ENCODE measurements at places on chromosomes 3 and 15. TPM values are rescaled to one million over a fixed set of nuclear protein-coding genes. Genes with fewer than 3 reads are reported as not detected.

GRCh38 chr15:68272721-68273271, 4.7 kb upstream of the FEM1B start:
- H3K27ac ChIP-seq = no peak overlapping the region
- no peak for DNase-seq
- H3K27me3 ChIP-seq = no peaks in the 10 kb centered on the region
- peaks cover 30% of the 10 kb centered on the region for H3K4me1 ChIP-seq
- H3K4me3 ChIP-seq = no peak overlapping the region

GRCh38 chr3:140842984-140843649, 98.5 kb upstream of the SLC25A36 start:
- peaks cover 11% of the 10 kb centered on the region for H3K4me1 ChIP-seq
- no peak for DNase-seq
- H3K36me3 ChIP-seq = no peaks in the 10 kb centered on the region
- no peak overlapping the region for H3K27ac ChIP-seq
- no peak overlapping the region for H3K4me3 ChIP-seq
- no peaks in the 10 kb centered on the region for H3K27me3 ChIP-seq

- peak overlapping the region; percentile 32 for H3K4me3 ChIP-seq
- peak overlapping the region; percentile 76 for H3K27ac ChIP-seq
- no peak for DNase-seq
- H3K27me3 ChIP-seq = no peaks in the 10 kb centered on the region
Measured at GRCh38 chr3:47890126-47890827, 87.3 kb downstream of the DHX30 start.

GRCh38 chr15:62066663-62067447, at the start of gene C2CD4A:
Gene C2CD4A, plus strand, starts transcription at chr15:62066977. Its CDS starts 637 bp downstream, at chr15:62067614.
- peaks cover 16% of the 10 kb centered on the region for H3K4me1 ChIP-seq
- H3K4me3 ChIP-seq = peak within 1 kb of the TSS; percentile 75
- DNase-seq = peak; percentile 88

DNA sequence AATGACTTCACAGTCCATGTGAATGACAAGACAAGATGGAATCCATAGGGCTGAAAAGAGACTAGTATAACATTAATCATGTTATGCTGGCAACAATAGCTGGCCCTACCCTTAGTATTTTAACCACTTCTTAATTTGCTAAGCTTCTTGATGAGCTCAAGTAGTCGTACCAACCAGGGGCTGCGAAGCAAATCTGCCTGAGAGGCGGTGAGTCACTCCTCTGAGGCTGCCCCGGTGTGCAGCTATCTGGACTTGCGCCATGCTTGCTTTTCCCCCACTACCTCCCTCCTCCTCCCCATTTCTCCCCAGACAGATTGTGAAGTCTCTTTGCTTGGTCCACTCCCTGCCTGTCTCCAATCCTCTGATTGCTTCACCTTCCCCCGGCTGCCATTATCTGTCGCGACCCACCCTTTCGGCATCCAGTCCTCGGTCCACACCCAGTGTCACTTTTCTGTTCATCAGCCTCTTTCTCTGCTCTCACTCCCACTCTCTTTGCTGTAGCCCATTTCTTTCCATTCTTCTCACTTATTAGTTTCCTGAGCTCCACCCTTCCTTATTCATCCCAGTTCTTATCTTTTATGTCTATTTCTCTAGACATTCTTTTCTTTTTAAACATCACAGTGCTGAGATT, 42.7 kb downstream of the DUT start:
- no peak overlapping the region for H3K27ac ChIP-seq
- no peak for DNase-seq
- H3K27me3 ChIP-seq = peaks cover 4% of the 10 kb centered on the region
- H3K36me3 ChIP-seq = peaks cover 13% of the 10 kb centered on the region

DNA sequence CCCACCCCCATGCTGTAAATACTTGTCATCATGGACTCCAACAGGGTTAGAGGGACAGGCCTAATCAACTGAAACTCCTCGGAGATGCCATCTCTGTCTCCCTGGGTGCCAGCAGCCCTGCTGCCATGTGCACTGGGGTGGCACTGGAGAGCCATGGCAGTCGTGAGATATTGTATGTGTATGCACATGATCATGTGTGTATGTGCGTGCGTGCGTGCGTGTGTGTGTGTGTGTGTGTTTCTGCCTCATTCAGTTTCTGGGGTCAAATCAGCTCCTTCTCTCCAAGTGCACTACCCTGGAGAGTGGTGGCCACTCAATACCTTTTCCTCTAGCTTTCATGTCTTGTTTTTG, 3.2 kb upstream of the APEH start:
- H3K4me3 ChIP-seq = no peak overlapping the region
- peaks cover 5% of the 10 kb centered on the region for H3K36me3 ChIP-seq
- peaks cover 31% of the 10 kb centered on the region for H3K4me1 ChIP-seq
- DNase-seq = no peak
- peak overlapping the region; percentile 22 for H3K27ac ChIP-seq

DNA sequence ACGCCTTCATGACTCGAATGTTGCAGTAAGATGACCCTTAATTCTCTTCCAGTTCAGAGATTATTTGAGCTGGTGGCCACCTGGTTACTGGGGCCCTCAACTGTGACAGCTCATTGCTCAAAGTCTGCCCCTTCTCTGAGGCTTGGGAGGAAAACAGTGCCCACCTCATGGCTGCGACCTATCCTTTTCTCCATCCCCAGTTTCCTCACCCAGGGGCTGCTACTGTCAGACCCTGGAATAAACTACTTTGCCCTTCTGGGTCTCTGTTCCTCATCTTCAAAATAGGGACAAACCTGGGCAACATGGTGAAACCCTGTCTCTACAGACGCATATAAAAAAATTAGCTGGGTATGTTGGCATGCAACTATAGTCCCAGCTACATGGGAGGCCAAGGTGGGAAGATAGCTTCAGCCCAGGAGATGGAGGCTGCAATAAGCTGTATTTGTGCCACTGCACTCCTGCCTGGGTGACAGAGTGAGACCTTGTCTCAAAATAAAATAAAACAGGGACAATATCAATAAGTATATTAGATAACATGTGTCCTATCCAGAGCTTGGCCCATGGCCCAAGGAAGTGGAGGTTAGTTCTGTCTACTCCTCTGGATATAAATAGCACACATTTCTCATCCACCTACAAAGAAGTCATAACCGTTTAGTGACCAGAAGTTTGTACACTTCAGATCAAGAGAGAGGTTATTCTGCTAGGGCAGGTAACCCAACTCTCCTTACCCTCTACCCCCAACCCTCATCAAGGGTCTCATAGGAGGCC, 2.2 kb upstream of the RASL12 start:
- peaks cover 21% of the 10 kb centered on the region for H3K27me3 ChIP-seq
- H3K4me1 ChIP-seq = peaks cover 37% of the 10 kb centered on the region
- DNase-seq = no peak
- peaks cover 4% of the 10 kb centered on the region for H3K36me3 ChIP-seq

- H3K27me3 ChIP-seq = no peaks in the 10 kb centered on the region
- no peak for DNase-seq
- H3K36me3 ChIP-seq = no peaks in the 10 kb centered on the region
Measured at GRCh38 chr3:105950881-105951600, 82.2 kb upstream of the CBLB start.

Gene AP3B2
- total RNA-seq = 17.7 TPM

Gene KCNAB1
- 1.1 TPM for total RNA-seq

Gene RHOV
- total RNA-seq = 5.0 TPM

Gene CYP11A1
- 3.4 TPM for total RNA-seq
